ENCODE measurements at places on chromosomes 11 and 22.

- DNase-seq = peak; percentile 55
Measured at GRCh38 chr22:20549232-20549841, 41.9 kb downstream of the MED15 start.

DNA sequence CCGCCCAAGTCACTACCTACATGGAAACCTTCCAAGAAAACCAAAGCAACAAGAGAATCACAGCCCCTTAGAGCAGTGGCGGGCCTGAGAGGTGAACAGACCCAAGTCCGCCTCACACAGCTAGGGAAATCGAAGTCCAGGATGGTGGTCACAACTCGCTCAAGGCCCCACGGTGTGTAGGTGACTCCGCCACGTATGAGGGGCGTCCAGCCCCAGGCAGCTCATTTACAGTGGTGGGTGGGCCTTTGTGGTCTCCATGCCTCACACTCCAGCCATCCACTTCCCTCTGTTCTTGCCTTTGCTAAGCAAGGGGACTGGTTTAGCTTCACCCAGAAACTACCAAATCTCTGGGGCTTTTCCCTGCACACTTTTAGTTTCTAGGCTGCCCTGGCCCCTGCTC is 9.7 kb upstream of the TCF20 start:
- no peak for DNase-seq

DNA sequence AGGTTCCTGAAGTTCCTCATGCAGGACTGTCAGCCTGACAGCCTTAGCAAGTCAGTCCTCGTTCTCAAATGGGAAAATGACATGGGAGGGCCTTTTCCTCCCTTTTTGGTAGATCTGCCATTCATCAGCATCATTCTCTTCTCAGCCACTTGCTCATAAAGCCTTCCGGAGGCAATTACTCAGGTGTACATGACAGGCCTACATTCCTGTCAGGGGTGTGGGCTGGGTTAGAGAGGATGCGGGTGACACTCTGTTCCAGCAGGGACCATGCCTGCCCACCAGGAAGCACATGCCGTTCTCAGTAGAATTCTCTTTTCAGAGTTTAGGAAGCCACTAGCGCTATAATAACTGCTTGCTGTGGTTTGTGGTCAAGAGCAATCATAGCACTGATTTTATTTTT is 24.2 kb upstream of the ANKK1 start:
- no peak for DNase-seq

DNA sequence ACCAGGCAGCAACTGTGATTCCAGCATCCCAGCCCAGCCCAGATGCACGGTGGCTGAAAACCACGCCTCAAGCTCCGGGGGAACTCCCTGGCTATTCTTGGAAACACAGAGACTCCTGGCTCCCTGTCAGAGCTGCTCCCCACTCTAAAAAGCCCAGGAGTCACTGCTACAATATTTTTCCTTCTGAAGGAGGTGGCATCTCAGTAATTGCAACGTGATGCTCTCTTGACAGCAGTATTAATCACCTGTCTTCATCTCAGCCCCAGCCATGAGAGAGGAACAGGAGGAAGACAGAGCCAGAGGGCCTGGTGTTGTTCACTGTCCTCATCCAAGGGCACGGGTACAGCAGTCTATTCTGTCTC is 26.9 kb downstream of the DRD2 start:
- no peak for DNase-seq

- no peak for DNase-seq
Measured at GRCh38 chr11:20962581-20962980, 293.2 kb downstream of the NELL1 start.

- DNase-seq = peak; percentile 13
Measured at GRCh38 chr11:2449548-2450320, 4.9 kb downstream of the KCNQ1 start.

DNA sequence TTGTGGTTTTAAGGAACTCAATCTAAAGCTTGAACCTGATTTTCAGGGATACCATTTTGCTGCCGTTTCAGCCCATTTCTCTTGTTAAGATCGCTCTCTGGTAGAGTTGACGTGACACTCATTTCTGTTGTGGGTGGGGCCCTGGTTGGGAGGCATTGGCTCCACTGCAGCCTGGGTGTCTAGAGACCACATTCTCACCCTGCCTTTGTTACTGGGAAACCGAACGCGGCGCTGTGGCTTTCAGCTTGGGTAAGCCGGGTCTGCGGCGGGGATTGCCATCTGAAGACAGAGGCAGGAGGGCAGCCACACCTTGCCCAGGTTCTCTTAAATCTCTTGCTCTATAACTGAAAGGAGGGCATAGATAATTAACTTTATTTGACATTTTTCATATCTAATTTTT is 3.2 kb downstream of the EHF start:
- peak; percentile 20 for DNase-seq

GRCh38 chr11:122765487-122766131 is 72.7 kb upstream of the CRTAM start:
- no peak for DNase-seq

DNA sequence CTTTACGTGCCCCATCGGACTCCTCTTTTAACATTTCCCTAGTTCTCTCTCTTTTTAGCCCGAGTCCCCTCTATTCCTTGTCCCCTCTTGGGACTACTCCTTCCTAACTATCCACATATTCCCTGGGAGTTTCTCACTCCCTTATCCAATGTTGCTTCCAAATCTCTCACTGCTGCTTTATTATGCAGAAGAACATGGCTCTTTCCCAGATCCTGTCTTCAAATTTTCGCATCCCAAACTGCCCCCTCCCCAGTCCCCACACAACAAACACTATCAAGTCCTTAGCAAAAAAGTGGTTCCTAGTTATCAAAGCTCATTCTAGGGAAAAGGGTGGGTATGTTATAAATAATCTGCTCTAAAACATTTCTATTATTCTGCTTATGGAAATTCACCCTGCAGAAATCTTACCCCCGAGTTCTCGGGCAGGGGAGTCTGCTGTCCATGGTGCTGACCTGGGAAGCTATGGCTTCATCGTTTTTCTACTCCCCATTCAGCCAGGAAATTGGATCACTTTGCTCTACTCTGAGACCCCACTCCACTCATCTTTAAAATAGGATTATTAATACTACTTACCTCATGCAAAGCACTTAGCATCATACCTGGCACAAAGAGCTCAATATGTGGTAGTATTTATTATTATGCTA is 393.5 kb downstream of the BUD13 start:
- DNase-seq = no peak

GRCh38 chr11:123603666-123604065 is 50.8 kb downstream of the SCN3B start:
- DNase-seq = no peak

DNA sequence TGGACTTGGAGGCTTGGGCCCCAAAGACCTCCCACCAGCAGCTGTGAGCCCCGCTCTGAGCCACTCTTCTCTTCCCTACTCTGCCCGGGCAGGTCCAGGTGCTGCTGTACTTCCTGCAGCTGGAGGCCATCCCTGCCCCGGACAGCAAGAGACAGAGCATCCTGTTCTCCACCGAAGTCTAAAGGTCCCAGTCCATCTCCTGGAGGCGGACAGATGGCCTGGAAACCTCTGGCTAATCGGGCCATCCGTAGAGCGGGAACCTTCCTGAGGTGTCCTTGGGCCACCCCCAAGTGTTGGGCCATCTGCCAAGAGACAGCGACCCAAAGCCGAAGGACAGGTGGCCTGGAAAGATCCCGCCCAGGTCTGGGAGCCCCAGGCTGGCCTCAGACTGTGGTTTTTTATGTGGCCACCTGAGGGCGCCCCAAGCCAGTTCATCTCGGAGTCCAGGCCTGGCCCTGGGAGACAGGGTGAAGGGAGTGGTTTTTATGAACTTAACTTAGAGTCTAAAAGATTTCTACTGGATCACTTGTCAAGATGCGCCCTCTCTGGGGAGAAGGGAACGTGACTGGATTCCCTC is 135.1 kb downstream of the BCR start:
- DNase-seq = peak; percentile 64

DNA sequence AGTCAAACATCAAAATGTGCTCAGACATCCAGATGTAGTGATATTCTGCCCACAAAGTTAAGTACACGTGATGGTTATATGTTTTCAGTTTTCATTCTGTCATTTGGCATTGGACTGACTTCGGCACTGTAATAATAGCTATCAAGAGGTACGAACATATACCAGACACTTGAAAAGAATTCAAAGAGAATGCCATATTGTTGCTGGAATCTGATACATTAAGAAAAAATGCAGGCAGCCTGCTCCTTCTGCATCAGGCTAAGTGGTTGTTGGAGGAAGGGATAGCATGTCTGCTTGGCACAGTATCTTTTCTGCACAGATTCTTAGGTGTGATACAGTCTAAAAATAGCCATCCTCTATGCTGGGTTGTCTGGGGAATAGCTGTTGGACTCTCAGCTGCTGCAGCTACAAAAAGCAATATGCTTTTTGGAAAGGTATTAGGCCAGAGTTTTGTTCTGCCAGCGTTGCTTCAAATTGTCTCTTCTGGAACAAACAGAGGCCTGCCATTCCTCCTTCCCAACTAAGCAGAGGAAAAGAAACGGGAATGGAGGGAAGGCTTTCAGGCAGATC is 892.6 kb downstream of the TBC1D22A start:
- DNase-seq = no peak

GRCh38 chr11:3231851-3232744 is at the start of gene MRGPRE:
Gene MRGPRE (minus strand): TSS chr11:3232417. CDS start chr11:3228799, 3,618 bp downstream.
- DNase-seq = no peak

DNA sequence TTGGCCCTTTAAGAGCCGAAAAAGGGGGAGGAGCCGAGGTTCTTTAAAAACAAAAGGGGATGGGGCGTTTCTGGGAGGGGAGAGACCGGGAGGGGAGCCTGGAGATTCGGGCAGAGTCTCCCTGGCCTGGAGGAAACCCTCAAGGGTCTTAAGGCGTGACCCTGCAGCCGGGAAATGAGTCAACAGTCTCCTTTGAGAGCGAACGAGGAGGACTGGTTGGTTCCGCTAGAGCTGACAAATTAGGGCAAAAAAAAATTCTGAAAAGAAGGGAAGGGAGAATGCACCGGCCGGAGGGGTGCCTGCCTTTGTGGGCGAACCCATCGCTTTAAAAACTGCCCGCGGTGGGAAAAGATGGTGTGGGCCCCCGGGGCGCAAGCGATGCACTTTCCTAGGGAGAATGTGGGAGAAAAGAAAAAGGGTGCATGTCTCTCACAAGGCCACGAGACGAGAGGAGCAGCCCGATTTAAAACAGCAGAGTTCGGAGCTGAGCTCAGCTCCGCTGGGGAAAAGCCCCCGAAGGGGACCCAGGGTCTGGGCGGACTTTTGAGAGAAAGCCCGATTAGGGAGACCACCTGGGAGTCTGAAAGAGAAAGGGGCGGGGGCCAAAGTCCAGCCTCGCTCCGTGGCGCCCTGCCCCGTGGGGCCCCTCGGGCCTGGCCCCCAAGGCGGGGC is 874 bp downstream of the ZFTA start:
- peak; percentile 29 for DNase-seq

GRCh38 chr11:65047581-65048422 is 6.8 kb downstream of the SAC3D1 start:
- DNase-seq = no peak

- peak; percentile 39 for DNase-seq
Measured at GRCh38 chr22:31344256-31344577, 1.9 kb downstream of the PATZ1 start.

DNA sequence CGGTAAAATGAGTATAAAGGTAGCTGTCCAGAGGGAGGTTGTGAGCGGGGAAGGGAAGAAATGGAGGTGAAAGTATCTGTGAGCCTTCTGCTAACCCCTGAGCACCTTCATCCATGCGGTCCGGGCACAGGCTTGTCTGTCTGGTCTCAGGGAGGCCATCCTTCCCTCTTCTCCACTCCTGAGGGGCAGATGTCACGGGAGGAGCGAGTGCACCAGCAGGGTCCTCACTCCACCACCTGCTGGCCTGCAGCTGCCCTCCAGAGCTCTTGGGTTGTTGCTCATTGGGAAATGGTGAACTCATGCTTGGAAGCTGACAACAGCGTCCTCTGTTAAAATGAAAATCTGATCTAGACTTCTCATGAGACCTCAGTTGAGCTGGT is 33.8 kb upstream of the WNT11 start:
- DNase-seq = no peak

DNA sequence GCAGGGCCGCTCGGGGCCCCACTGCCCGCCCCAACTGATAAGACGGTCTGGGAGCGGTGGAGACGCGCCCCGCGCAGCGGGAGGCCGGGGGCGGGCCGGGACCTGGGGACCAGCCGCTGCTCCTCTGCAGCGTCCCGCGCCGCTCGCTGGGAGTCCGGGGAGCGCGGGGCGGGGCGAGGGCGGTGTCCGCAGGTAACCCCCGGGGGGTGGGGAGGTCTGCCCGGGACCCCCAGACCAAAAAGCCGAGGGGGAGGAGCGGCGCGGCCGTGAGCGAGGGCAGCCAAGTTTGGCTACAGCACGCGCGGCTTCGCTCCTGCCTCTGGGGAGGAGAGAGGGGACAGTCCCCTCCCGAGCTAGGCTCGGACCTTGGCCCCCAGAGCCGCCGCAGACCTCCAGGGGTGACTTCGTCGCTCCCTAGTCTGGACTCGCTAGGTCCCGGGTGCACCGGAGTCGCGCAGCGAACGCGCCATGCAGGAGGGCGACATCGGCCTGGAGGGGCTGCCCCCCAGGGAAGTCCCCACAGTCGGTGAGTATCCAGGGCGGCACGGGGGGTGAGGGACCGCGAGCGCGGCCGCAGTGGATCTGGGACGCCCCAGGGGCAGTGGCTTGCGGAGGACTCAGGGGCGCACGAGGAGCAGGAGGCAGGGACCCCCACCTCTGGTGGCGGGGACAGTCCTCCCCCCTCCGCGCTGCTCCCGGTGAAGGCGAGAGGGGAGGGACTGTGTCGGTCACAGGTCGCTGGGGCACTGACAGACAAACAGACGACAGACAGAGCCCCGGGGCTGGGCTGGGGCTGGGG is 92.3 kb upstream of the ANO1 start:
- no peak for DNase-seq

DNA sequence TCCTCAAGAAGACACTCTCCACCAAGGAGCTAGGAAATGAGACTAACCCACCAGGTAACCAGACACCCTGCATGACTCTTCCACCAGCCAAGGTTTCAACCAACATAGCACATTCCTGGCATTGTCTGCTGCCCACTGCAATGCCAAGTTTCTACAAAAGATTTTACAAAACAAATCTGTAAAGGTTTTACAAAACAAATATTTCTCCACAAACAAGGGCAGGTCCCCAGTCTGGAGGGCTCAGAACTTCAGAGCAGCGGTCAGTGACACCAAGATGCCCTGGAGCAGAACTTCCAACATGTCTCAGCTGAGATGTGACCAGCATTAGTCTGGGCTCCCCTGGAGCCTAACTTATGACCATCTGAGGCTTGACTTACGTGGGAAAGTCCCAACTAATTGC is 14.0 kb downstream of the GALNT18 start:
- DNase-seq = no peak

- DNase-seq = no peak
Measured at GRCh38 chr11:102964867-102965266, 9.3 kb upstream of the MMP13 start.

- no peak for DNase-seq
Measured at GRCh38 chr22:34914846-34915245, 151.1 kb upstream of the ISX start.

- no peak for DNase-seq
Measured at GRCh38 chr22:38788021-38788816, 5.7 kb downstream of the DNAL4 start.

- DNase-seq = no peak
Measured at GRCh38 chr11:12674936-12675696, 895 bp downstream of the TEAD1 start.

- DNase-seq = no peak
Measured at GRCh38 chr22:49585461-49586243, 242.0 kb downstream of the BRD1 start.

GRCh38 chr22:22884010-22884887 is 3.4 kb upstream of the IGLL5 start:
- DNase-seq = peak; percentile 64

- no peak for DNase-seq
Measured at GRCh38 chr22:36010090-36010489, 18.5 kb downstream of the RBFOX2 start.

Data from activated CD8-positive, alpha-beta memory T cell treated with anti-CD3 and anti-CD28 coated beads, Interleukin-2, amount 50 U/mL, for 4 hours (primary cell).